Keratinocyte (primary cell): ENCODE measurements at places on chromosomes 7 and 10. TPM values are rescaled to one million over a fixed set of nuclear protein-coding genes. Genes with fewer than 3 reads are reported as not detected.

DNA sequence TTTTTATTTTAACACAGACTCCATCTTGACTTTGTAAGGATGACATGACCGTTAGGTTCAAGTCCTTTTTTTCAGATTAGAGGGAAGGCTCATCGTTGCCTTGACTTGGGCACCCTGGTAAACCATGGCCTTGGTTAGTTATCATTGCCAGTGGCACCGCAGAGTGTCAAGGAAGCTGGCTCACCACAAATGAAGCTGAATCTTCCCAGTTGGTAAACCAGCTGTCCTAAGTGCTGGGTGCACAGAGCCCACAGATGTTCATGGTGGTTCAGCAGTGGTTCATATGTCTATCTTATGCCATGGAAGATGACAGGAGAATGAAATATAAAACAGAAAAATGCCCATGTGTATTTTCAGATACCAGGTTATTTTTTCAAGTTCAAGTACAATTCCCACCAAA, 273.6 kb downstream of the PLXDC2 start:
- DNase-seq = no peak

The GPR146 gene
- 0.13 to 0.24 TPM (median 0.15 TPM) in 3 replicates for polyA plus RNA-seq

DNA sequence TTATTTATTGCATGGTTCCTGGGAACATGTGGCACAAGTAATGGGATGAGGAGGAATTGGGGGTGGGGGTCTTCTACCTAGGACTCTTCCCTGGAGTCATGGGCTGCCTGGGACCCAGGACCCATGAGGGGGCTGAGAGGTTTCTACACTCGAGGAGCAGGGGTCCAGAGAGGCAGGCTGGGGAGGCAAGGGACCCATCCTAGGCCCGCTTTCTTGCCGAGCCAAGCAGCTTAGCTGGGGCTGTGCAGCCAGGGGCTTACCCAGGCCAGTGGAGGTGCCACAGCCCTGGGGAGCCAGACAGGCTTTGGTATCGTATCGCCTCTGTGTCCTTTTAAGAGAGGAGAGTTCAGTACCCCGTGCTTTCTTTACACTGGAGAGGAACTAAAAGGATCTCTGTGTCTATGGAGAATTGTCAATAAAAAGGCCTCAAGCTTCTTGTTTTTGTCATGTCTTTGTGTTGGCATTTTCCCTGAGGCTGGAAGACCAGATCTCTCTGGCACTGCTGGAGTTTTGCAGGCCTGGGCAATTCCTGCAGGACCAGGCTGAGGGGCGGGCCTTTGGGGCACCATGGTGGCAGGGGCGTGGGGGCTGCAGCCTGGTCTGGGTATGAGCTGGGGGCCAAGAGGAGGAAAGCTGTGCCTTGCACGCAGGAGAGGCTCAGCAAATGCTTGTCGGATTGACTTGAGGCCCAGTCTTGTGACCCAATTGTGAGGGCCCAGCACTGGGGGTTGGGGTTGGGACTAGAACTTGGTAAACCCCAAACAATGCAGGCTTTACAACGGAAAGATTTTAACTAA, 11.1 kb downstream of the SFRP5 start:
- DNase-seq = no peak

The PDE6C gene
- not detected in 3 replicates for polyA plus RNA-seq

GRCh38 chr7:47455872-47456185, 126.1 kb downstream of the TNS3 start:
- DNase-seq = no peak

The PRSS1 gene
- not detected in 3 replicates for polyA plus RNA-seq

The RINT1 gene
- polyA plus RNA-seq = 14.8 to 23.6 TPM (median 17.4 TPM) in 3 replicates

DNA sequence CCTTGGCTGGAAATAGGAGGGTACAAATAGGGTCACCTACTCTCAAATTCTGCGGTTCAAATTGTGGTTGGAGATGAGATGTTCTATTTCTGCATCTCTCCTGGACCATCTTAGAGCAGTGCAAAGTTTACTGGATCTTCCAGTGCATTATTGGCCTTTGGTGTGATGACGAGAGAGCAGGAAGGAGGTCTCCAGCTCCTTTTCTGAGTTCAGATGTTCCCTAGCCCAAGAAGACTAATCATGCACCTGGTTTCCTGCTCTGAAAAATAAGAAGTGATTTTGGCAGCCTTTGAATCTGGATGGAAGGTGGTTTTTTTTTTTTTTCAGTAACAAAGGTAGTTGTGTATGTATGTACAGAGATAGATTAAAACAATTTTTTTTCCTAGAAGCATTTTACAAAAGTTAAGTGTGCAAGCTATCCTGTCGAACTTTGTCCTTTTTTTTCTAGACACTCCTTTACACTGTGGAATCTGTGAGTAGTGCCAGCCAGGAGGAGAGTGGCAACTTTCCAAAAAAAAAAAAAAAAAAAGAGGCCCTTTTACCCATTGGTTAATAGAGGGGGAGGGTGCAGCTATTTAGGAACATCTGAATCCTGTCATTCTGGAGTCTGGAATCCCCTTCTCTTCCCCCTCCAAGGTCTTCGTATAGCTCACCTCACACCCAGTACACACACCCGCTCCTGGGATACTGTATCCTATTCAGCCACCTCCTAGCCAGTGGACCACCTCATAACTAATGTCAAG, 26.3 kb downstream of the PAPSS2 start:
- DNase-seq = no peak

The MMD2 gene
- polyA plus RNA-seq = not detected in 3 replicates

GRCh38 chr10:73843261-73843660, 31.1 kb downstream of the CAMK2G start:
- no peak for DNase-seq

DNA sequence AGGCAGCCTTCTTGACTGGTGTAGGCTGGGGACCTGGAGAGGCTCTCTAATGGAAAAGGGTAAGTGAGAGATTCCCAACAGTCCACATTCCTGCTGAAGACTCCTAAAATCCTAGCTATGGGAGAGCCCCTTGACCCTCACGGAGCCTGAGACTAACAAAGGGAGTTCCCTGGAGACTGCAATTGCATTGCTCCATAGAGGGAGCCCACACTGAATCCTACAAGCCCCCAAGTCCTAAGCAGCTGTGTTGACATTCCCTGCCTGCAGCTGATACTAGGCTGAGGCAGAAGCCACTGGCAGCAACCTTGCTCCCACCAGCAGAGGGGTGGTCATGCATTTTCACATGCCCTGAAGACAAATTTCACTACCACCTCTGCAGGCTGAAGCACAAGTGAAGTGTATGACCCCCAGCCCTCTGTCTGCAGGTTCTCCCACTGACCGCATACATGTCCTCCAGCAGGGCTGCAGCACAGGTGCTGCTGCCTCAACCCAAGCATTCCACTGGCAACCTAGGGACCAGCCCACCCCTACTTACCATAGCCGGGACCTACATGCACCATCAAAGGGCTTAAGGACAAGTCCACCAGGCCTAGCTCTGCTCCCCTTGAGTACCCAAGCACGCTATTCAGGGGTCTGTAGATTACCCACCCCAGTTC, 130.3 kb upstream of the SLC13A1 start:
- no peak for DNase-seq

DNA sequence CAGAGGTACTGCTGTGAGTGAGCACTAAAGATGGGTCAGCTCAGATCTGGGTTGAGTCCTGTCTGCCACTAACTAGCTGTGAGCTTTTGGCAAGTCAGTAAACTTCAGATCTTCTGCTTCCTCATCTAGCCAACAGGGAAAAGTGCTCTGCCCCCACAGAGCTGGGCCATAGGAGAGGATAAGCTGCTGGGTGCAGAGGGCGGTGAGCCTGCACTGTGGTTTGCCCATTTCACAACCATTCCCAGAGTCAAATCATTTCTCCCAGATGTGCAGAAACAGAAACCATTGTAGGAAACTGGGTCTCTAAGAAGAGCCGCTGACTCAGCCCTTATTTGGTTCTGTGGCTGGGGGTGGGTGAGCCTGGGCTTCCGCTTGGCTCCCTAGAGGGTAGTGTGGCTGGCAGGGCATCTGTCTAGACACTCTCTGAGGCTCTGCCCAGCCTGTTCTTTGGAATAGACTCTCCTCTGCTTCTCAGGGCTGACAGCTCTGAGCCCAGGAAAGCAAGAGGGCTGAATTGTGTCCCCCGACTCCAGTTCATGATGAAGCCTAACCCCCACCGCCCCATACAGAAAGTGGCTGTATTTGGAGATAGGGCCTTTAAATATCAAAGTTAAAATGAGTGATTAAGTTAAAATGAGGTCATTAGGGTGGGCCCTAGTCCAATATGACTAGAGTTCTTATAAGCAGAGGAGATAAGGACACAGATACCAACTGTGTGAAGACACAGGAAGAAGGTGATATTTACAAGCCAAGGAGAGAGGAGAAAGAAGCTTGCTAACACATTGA, 29.5 kb upstream of the ARHGAP22 start:
- DNase-seq = no peak

DNA sequence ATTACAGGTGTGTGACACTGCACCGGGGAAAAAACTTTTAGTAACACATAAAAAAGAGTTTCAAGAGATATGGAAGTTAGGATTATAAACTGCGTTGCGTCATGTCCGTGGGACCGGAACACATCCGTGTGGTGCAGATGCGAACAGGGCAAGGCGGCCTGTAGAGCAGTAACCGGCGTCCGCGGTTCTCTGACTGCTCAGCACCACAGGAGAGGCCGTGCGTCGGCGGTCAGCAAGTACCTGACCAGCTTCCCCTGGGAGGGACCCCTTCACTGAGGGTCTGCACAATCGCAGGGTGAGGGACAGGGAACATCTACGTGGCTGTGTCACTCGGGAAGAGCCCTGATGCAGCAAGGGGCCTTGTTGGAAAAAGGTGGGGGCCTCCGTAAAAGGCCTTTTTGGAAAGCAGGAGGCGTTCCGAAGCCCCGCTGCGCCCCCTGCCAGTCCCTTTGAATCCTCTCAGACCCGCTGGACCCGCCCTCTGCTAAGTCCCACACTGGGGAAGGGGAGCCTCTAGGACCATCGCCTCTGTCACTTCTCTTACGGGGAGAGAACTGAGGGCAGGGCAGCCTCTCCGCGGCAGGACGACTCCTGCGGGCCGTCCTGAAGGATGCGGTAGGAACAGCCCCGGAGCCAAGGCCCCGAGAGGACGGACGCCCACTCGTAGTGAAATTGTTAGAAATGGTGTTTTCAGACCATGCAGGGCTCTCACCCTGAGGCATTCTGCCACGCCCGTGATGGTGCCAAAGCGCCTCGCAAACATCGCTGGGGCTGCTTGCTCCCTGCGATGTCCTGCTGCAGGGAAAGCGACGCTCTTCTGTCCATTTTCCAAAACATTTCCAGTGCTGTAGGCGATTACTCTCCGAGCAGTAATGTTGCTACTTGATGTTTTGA, 771.6 kb upstream of the COBL start:
- no peak for DNase-seq

DNA sequence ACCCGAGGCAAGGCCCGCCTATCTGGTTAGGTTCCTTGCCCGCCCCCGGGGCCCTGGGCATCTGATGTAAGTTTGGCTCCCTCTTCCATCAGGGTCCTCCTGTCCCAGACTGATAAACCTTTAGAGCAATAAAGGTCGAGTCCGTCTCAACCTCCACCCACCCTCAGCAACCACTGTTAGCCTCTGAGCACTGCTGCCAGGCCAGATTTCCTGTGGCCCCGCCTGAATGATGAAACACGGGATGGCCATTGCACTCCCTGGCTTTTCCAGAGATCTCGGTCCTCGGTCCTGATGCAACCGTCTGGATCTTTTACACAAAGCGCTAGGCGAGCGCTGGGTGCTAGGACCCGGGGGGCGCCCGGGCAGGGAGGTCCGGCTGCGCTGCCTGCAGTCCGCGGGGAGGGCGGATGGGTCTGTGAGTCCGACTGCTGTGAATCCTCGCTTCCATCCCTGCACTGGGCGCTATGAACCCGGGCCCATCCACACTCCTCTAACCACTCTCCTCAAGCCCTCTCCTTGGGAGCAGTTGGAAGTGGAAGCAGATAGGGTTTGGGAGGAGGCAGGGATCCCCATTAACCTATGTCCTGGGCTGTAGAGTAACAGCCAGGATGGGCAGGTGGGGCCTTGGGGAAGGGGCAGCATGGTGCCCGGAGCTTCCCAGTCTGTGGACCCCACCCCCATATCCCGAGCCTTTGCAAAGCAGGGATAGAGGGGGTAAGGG, 875 bp upstream of the DDIT4 start:
- no peak for DNase-seq

DNA sequence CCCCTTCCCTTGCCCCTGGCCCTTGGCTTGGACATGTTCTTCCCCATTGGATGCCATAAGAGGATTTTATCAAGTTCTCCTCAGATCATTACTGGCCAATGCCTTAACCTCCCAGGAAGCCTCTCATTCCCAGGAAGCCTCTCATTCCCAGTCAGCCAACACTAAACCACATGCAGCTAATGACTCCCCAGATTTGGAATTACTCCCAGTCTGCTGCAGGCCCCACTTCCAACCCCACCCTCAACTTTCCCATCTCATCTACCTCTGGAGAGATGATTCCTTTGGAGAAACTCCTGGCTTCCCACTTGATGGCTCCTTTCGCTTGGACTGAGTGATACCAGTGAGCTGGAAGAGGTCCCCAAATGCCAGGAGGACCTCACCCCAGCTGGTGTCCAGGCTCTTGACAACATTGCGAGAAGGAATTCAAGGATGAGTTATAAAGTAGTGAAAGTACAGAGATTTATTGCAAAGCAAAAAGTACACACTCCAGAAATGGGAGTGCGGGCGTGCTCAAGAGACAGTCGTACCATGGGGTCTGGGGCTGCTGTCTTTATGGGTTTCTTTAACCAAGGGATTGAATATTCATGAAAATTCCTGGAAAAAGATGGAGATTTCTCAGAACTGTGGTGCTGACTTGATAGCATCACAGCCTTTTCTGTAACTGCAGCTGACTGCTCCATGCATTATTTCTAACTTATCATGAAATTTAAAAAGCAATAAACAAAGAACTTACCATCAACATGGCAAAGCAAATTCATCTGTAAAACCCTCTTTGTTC, 117.2 kb upstream of the ADCY1 start:
- no peak for DNase-seq

The VSTM4 gene
- not detected in 3 replicates for polyA plus RNA-seq

DNA sequence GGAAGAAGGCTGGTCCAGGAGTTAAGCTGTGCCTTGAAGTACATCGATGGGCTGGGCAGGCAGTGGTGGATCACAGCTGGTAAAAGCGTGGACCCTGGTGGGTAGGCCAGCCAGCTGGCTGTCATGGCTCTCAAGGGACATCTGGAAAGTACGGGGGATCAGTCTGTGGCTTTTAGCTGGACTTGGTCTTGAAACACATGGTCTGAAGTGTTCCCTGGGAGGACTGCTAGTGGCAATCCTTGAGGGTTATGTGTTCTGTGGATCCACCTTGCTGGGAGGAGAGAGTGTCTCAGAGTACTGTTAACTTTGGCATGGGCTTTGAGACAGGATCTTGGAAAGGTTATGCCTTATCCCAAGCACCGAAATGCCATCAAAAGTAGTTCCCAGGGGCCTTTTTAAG, 754.3 kb downstream of the SUGCT start:
- no peak for DNase-seq

GRCh38 chr10:29280488-29280840, 8.4 kb upstream of the LYZL1 start:
- no peak for DNase-seq

DNA sequence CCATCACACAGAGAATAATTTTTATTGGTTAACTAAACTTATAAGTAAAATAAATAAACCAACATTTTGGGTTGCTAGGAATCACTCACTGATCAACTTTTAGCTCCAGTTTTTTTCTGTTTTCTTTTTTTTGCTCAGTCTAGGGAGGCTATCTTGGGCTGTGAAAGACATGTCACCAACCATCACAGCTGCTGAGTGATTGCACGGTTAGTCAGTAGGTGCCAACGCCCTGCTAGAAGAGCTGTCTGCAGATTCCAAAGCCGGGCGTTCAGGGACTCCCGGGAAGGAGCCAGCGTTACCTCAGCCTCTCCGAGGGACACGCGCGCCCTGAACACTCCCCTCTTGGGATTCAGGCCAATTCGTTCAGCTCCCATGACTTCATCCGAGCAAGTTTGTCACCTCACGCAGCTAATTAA, 604 bp upstream of the STAM start:
- no peak for DNase-seq

GRCh38 chr10:103668351-103669242, 175.1 kb downstream of the NEURL1 start:
- DNase-seq = no peak

GRCh38 chr7:93620057-93620456, 45.5 kb upstream of the CALCR start:
- DNase-seq = no peak

The TAS2R5 gene
- polyA plus RNA-seq = 0.54 to 3.1 TPM (median 2.0 TPM) in 3 replicates
